HT1080 (cell line): ENCODE measurements at places on chromosomes 4 and X.
A peak's percentile ranks its signal among the peaks of the same experiment; 100 is the strongest.

DNA sequence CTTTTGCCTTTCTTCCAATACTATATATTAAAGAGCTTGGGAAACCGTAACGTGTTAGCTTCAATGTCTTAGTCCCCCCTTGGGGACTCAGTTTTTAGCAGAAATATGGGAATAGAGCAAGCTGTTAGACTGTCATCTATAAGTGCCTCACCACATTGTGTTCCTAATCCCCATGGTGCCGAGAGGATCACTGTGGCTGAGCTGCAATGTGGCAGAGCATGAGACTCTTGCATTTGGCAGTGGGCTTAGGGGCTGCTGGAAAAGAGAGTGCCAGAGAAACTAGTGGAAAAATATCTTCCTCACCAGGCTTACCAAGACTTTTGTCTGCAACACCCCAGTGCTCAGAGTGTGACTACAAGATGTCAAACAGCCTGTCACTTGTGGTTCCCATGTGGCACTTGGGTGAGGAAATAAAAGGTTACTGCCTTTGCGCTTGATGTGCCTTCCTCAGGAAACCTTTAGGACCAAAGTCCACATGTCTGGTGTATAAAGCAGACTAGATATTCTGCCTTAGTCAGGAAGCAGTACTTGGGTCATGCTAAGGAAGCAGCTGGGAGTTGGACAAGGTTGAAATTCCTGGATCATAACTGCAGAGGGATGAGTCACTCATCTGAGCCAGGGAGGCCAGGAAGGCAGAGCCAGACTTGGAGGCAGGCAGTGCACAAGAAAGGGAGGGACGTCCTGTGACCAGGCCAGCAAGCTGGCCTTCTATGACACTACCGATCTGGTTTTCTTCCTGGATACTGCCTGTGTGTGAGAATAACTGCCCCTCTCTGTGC, 9.7 kb upstream of the MAGEA4 start:
- peak; percentile 93 for DNase-seq

DNA sequence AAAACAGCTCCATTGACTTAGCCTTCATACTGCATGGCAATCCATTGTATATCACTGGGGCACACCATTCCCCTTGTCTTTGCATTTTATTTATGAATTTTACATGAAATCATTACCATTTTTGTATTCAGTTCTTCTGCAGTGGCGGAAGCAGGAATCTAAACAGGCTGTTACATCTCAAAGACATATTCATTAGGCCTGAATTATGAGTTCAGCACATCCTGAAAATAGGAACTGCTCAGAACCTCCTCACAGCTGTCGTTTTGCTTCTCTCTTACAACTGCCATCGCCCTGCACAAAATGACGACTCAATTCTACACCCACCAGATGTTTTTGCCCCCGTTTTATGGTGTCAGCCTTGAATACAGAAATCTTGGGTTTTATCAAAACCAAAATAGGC, 474.4 kb upstream of the MAGEB18 start:
- no peak for DNase-seq

GRCh38 chr4:53653484-53654053, 62.3 kb upstream of the LNX1 start:
- DNase-seq = no peak

DNA sequence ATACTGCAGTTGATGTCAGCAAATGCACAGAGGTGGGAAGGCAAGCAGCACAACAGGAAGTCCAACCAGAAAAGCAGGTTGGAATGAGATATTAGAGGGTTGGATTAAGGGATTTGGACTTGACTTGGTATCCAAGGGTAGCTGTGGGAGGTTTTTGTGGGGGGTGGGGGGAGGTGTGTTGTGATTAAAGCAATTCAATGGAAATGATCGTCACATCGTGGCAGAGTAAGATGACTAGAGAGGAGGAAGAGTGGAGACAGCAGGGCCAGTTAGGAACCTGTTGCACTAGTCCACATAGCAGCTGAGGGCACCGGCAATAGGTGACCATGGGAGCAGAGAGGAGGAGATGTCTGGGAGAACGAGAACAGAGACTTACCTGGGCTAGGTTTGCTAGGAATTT, 2.4 kb downstream of the SLC25A43 start:
- DNase-seq = no peak

DNA sequence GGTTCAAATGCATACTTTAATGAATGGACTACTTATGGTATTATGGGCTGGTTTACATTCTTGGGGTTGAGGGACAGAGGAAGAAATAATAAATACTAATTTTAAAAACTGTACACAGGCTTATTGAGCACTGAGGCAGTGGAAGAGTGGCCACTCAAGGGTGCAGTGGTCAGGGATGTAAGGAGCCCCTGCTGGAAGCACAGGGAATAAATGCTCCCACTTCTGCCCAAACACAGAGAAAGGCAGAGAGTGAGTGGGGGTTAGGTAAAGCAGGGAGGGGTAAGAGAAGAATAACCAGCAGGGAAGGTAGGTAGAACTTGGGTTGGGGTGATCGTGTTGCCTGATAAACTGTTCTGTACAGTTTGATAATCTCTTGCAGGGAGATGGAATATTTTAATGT, 60.0 kb downstream of the GAB1 start:
- DNase-seq = no peak

GRCh38 chr4:161133586-161134276, 1030.1 kb downstream of the FSTL5 start:
- no peak for DNase-seq

GRCh38 chrX:19855700-19856381, 31.6 kb downstream of the SH3KBP1 start:
- DNase-seq = no peak

- no peak for DNase-seq
Measured at GRCh38 chr4:106530024-106530361, 161.4 kb upstream of the GIMD1 start.

DNA sequence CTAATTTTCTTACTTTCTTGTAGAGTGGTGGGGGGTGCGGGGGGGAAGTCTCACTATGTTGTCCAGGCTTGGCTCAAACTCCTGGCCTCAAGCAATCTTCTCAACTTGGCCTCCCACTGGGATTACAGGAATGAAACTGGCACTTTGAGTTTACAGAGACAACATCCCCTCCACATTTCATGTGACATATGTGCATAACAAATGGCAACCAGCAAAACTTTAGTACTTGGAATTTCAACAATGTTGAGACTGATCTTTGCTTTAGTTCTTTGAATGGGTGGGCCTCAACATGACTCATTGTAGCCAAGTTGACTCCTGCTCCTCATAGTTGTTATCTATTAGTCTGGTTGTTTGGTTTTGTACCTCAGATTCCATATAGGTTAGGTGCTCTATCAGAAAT, 11.4 kb upstream of the FMR1 start:
- no peak for DNase-seq
